ENCODE measurements at places on chromosomes 4 and X.
A peak's percentile ranks its signal among the peaks of the same experiment; 100 is the strongest.

DNA sequence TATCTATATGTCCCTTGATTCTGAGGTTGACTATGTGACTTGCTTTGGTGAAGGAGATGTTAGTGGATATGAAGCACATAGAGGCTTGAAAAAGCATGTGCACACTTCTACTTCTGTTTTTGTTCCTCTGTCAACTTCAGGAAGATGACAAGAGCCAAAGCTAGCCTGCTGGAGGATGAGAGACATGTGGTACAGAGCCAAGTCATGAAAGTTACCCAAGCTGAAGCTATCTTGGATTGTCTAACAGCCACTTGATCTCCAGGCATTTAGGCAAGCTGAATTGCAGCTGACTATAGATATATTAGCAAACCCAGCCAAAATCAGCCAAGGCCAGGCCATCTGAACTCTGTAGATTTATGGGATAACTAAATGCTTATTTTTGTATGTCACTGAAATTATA, 70.8 kb upstream of the DYNLT3 start:
- no peak for DNase-seq

DNA sequence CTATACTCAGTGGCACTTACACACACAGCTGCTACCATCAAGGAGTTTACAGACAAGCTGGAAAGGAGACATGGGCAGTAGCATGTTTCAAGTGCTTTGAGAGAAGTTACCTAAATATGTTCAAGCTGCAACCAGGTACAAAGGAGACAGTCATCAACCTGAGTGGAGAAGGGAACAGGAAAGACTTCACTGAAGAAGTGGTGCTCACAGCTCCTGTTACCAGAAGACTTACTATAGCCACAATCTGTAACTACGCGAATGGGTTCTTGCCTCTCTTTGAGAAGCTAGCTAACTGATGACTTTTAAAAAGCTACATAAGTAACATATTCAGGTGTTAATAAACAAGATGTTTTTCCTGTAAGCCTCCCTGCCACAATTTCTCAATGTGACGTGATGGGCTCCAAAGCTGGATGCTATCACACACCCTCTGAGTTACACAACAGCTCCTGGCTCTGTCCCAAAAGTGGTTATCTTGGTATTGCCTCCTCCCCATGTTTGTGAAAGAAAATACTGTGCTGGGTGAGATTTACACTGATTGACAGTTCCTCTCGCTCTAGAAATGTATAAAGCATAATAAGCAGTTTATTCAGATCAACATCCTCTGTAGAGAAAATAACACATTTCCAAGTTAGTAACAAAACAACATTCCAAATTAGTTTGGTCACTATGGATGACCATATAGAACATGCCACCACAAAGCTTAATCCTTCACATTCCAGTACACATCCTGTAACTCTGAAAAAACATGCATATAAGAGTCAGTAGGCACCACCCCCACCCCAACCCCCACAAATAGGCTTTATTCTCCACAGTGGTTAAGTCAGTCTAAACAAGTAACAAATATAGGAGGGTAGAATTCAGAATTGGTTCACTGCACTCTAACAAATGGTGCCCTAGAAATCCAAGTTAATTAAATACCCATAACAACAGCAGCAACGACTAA, 81.8 kb downstream of the FRYL start:
- peak; percentile 13 for DNase-seq

DNA sequence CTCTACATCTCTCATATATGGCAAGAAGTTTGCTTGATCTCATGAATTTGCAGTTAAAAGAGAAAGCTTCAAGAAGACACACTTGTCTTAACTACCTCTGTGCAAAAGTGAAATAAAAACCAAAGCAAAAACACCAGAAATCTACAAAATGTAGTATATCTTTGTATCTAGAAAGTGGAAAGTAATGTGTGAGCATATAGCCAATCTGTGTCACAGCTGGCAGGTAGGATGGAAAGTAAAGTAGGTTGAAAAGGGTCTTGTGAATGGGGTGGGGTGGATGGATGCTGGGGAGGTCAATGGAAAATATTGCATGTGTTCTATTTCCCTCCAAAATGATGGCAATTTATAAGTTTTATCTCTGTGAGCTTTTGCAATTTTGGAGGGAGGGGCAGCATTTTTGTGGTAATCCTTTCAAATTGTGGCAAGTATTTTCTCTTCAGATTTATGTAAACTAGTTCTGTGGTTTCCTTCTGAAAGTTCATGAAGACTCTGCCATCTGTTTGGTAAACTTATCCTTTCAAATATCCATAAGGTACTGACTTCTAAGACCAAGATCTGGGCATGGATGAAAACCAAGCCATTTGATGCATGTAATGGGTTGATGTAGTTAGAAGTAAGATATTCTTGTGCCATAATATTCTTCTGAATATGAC, 215.9 kb upstream of the GIMD1 start:
- no peak for DNase-seq

DNA sequence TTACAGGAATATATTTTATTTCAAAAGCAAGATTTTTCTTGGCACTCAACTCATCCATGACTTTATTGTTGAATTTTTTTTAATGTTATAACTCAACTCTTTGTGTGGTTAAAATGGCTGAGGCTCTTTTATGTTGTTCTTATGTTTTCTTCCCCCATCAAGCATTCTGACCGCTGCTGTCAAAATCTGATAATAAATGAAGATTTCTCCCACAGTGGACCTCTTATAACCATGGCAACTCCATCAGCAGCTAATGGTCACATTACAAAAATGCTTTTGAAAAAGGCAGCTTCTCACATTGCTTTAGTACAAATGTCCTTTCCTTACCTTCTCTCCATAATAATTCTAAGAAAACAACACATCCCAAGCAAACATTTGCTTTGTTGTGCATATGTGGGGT, 96.0 kb upstream of the ATOH1 start:
- DNase-seq: no peak

GRCh38 chrX:43559644-43560043, 96.5 kb upstream of the MAOA start:
- DNase-seq: no peak

All from T-helper 2 cell (primary cell).